Fibroblast of lung (primary cell): ENCODE measurements at places on chromosomes 4 and X. TPM values are rescaled to one million over a fixed set of nuclear protein-coding genes. Genes with fewer than 3 reads are reported as not detected.
A peak's percentile ranks its signal among the peaks of the same experiment; 100 is the strongest.

DNA sequence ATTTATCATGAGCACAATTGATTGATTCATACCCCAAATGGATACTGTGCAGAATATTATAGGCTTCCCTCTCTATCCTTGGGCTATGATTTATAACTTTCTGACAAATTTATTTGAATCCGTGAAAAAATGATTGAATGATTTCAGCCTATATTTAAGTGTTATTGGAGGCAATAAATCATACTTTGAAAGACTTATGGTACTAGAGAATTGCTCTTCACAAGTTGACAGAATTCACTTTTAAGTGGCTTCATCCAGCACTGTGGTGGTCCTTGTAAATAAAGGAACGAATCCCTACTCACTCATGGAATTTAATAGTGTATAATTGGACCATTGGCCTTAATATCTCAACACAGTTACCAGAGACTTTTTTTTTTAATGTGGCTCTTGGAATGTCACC is 174.8 kb upstream of the TLL1 start:
- no peak for DNase-seq

DNA sequence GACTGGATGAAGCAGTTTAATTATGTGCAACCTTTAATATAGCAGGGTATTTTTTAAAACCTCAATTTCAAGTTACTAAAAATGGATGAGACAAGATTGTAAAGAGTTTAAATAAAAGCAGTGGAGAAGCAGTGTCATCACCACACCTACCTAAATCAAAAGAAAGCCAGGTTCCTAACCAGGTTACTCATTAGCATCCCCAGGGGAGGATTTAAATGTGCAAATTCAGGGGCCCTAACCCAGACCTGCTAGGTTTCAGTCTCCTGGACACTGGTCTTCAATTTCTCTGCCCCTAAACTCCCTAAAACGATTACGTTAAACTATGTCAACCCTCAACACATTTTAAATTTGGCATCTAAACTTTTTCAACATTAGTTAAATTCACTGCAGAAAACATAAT is 116.9 kb upstream of the KLF3 start:
- DNase-seq = no peak

- peak; percentile 84 for DNase-seq
Measured at GRCh38 chrX:48045410-48046311, 25.8 kb downstream of the ZNF630 start.

GRCh38 chr4:125313497-125313896 is 1.3 kb upstream of the FAT4 start:
- DNase-seq = peak; percentile 78

GRCh38 chr4:8895295-8895694 is 23.7 kb upstream of the HMX1 start:
- no peak for DNase-seq

DNA sequence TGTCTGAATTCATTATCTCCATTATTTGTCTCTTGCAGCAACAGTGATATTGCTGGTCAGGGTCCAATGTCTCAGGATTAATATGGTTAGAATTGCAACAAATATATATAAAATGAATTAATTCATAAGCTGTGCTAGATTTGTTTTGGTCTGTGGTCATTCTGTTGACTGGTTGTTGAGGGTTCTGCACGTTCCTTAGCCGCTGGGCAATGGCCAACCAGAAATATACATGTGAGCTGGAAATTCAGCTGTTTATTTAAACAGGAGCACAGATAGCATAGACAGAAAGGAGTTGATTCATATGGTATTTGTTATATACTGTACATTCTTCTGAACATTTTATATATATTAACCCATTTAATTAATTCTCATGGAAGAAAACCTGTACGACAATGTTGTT is 100.8 kb downstream of the RPA4 start:
- peak; percentile 53 for DNase-seq

DNA sequence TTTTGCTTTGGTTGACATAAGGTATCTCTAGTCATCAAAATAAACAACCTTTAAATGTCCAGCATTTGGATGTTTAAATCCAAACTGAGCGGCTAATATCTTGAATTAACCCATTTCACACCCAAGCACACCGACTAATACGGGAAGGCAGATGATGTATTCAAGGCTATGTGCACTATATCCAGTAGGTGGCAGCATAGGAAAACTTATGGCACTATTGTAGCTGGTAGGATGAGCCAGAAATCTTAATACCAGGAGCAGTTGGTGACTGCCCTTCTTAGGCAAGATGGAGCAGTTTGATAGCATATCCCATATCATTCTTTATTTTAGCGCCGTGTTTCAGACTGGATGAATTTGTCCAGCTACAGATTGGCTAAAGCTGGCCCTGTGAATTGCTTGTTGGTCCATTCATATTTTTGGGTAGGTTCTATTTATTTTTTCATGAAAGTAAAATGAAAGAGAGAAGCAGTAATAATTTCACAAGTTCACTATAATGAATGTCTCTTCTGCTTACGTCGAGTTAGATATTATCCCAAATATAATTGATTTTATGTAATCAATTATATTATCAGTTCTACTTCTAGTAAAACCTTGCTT is 24.4 kb downstream of the UCHL1 start:
- DNase-seq = peak; percentile 88

DNA sequence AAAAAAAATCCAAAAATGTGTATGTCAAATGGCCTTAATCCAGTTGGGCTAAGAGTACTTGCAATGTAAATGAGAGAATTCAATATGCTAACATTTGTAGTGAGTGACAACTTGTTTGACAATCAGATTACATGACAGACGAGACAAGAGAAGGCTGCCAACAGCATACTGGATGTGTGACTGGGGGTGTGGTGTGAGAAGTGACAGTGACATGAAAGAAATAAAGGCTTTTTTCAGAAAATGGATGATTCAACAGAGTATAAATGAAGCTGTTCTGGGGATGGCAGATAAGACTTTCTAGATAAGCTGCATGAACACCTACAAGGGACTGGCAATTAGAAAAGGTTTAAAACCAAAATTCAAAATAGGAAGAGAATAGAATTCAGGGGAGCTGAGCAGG is 143.4 kb downstream of the CENPC start:
- no peak for DNase-seq

DNA sequence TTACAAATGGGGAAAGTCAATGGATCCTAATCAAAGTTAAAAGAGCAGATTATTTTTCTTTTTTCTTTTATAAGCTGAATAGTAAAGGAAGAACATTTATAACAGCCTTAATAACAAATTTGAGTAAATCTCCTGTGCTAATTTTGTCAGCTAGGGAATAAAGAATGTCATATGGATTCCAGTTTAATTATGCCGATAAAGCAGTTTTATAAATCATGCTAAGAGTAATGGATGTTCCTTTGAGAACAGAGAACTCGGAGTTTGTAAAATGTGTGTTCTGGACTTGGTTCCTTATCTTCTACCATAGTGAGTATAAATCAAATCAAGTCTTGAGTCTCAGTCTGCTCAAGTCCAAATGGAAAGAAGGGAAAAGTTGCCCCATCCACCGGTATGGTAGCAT is 180.3 kb upstream of the FTHL17 start:
- no peak for DNase-seq

- peak; percentile 34 for DNase-seq
Measured at GRCh38 chr4:173135241-173135847, 33.3 kb upstream of the GALNT7 start.

GRCh38 chr4:1232661-1233621 is 16.0 kb downstream of the CTBP1 start:
- DNase-seq = peak; percentile 36

- no peak for DNase-seq
Measured at GRCh38 chr4:38976308-38976707, 55.9 kb downstream of the TMEM156 start.

- peak; percentile 80 for DNase-seq
Measured at GRCh38 chr4:15420642-15421041, 7.2 kb upstream of the C1QTNF7 start.

DNA sequence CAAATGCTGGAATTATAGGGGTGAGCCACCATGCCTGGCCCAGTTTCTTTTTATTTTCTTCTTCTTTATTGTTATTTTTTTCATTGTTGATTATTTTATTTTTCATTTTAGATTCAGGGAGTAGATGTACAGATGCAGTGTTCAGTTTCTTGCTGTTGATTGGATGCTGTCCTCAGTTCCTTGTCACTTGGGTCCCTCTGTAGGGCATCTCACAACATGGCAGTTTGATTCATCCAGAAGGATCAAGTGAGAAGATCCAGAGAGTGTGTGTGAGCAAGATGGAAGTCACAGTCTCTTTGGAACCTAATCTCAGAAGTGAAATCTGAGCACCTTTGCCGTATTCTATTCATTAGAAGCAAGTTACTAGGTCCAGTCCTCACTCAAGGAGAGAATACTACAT is 20.9 kb downstream of the HMGB3 start:
- no peak for DNase-seq

DNA sequence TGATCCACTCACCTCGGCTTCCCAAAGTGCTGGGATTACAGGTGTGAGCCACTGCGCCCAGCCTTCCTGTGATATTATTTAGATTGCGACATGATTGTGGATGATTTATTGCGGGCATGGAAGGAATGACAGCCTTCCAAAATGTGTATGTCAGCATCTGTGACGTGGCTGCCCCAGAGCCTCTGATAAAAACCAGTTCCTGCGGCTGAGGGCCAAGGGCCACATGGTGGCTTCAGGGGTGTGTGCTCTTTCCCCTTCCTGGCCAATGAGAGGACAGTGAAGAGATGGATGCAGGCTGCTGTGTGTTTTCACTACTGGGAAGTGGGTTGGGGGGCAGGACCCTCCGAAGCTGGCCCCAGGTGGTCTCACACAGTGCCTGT is 57.4 kb upstream of the HGFAC start:
- no peak for DNase-seq

GRCh38 chr4:2478229-2478628 is 9.3 kb downstream of the RNF4 start:
- no peak for DNase-seq

GRCh38 chr4:76341063-76341462 is 34.5 kb downstream of the STBD1 start:
- peak; percentile 77 for DNase-seq

GRCh38 chr4:147560625-147561024 is 56.6 kb upstream of the TMEM184C start:
- peak; percentile 40 for DNase-seq

GRCh38 chr4:79578606-79579005 is 170.6 kb upstream of the GK2 start:
- DNase-seq = no peak

DNA sequence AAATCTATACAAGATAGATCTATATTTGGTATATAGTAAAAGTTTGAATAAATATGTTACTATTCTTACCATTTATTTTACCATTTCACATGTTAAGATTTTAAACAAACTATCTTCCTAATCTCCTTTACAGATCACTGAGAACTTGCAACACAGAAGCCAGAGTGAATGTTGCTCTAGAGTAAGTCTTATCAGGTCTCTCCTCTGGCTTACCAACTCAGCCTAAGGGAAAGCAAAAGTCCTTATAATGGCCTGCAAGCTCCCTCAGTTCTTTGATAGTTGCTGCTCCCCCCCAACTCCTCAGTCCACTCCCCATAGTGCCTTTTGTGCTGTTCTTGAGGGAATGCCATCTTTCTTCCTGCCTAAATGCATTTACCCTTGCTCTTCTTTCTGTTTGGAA is 25.7 kb upstream of the SLC7A11 start:
- DNase-seq = no peak

- no peak for DNase-seq
Measured at GRCh38 chr4:163245044-163245728, 78.5 kb upstream of the NAF1 start.

DNA sequence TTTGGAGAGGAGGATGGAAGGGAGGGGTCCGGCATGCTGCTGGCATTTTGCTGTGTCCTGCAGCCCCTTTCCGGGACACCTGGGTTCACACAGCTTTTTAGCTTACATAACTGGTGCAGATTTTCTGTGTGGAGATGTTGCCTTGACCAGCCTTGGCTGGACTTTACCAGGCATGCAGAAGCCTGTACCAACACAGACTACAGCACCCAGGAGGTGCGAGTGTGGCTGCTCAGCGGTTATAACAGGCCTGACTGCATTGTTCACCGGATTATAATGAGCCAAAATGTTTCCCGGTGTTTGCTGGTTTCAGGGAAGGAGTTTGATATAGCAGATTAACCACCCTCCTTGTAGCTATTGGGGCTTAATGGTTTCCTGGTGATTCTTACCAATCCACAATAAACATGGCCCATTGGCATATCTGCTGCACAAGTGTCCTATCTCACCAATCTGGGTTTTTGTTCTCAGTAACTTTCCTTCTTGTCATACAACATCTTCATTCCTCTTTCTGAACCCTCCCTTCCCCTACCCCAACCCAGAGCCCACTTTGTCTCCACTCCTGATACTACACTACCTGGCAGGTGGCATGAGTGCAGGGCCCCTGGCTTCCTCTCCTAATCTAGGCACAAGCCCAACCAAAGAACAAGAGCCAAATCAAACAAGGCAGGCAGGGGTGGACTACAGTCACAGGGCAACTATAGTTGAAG is 3.9 kb downstream of the RPL10 start:
- DNase-seq = no peak

DNA sequence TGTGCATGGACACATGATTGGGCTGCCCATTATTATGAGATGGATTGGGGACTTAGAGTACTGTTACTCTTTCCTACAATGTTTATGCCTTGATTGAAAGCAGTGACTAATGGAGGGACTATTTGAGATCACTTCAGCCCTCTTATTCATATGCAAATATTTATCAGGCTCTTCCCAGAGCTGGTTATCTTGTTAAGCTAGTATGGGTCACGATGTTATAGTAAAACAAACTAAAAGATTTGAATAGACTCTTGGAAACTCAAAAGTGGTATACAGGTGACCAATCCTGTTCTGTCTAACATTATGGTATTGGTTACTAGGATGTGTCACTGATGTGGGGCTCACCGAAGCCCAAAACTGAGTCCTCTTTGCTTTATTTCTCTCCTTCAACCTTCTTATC is 306.2 kb upstream of the CASK start:
- no peak for DNase-seq

GRCh38 chr4:167956676-167957075 is 135.7 kb upstream of the ANXA10 start:
- peak; percentile 19 for DNase-seq

GRCh38 chr4:69532125-69532524 is 36.4 kb upstream of the UGT2B4 start:
- DNase-seq = no peak

DNA sequence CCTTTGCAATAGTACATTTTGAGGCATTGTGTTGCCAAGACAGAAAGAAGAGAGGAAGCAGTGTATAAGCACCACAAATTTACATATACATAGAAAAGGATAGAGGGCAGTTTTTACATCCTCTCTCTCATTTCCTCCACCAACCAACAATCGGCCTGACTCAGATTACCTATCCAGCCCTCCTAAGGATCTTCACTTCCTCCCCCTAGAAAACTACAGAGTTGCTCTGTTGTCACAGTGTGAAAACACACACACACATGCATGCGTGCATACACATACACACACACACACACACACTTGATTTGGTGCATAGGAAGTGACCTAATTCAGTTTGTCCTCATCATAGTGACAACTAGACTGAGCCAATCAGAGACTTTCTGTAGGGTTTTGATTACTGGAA is 98.8 kb upstream of the SPRY1 start:
- DNase-seq = no peak

The ADRA2C gene
- 0.26 and 0.33 TPM in 2 replicates for total RNA-seq

The HSFX1 gene
- total RNA-seq = 0.51 and 0.66 TPM in 2 replicates

The SPARCL1 gene
- 2.3 and 4.1 TPM in 2 replicates for total RNA-seq

The GASK1B gene
- total RNA-seq = 18.2 and 23.6 TPM in 2 replicates

The TLR6 gene
- 1.0 and 2.3 TPM in 2 replicates for total RNA-seq

The CCNG2 gene
- total RNA-seq = 20.1 and 21.6 TPM in 2 replicates

The DCAF8L1 gene
- total RNA-seq = not detected in 2 replicates

The YIPF6 gene
- 21.1 and 28.7 TPM in 2 replicates for total RNA-seq

The HSFX2 gene
- 0.26 and 0.50 TPM in 2 replicates for total RNA-seq

The DACH2 gene
- 0.51 and 0.99 TPM in 2 replicates for total RNA-seq

The GABRE gene
- 3.8 and 23.1 TPM in 2 replicates for total RNA-seq

The MPP1 gene
- total RNA-seq = 19.0 and 38.5 TPM in 2 replicates

The CTAG2 gene
- total RNA-seq = not detected in 2 replicates

The MAGEB2 gene
- not detected in 2 replicates for total RNA-seq

The MGST2 gene
- total RNA-seq = 4.6 and 5.3 TPM in 2 replicates

The DCX gene
- total RNA-seq = not detected in 2 replicates
